ENCODE measurements at places on chromosomes 6 and 20.

- no peak for DNase-seq
Measured at GRCh38 chr6:169289619-169290339, 36.1 kb upstream of the THBS2 start.

DNA sequence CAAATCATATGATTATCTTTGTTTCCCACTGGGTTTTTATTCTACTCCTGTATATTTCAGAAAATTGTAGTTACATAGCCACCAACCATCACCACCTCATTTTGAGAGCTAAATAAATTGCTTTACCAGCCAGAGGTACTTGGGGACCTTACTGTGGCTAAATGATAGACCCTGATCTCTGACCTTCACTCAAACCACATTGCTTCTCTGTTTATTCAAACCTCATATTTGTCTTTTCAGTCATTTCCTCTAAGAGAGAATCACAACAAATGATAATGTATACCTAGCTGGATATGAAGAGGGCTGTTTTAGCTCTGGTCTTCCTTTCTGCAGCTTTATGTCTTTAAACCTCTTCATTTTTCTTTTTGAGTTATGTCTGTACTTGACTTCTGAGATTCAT is 142.8 kb downstream of the ADGB start:
- DNase-seq, result no peak

DNA sequence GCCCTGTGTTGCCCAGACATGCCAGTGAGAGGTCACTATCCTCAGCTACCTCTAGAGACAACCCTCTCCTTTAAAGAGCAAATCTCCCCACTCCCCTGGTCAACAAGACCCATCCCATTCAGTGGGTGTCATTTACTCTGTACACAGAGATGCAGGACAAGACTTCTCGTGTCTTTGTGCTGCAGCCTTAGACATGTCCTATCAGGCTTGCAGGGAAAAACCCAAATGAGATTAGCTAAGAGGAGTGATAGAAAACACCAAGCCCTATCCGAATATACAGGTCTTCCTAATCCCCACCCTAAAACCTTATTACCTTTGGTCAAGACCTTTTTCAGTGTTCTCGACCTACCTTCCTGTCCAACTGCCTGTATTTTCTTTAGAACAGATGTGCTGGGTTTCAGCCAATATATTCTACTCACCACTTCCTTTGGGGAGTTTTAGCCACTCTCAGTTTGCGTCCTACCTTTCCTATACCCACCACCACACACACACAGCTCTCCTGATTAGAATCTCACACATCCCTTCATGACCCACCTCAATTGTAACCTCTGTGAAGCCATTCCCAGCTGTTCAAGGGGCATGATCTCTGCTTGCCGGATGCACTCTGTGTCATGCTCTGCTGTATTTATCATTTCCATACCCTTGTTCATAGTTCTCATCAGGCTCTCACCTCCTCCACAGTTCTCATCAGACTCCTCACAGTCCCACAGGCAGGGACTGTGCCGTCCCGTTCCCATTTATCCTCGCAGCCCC is 39.7 kb downstream of the TRAM2 start:
- DNase-seq, result no peak

DNA sequence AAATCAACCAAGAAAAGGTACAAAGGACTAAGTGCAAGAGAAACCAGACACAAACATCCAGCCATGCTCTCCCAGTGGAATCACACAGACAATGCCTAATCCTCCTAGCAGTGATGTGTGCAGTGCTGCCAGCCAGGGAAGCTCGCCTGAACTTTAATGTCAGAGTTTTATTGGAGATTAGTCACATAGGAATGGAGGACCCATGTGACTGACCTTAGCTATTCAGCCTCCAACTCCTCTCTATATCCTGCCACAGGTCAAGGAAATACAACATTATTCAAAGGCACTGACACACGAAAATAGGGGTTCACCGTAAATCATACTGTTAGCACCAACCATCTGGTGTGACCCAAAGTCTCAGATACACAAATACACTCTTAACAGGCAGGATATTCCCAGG is 684.6 kb downstream of the DOK5 start:
- no peak for DNase-seq

DNA sequence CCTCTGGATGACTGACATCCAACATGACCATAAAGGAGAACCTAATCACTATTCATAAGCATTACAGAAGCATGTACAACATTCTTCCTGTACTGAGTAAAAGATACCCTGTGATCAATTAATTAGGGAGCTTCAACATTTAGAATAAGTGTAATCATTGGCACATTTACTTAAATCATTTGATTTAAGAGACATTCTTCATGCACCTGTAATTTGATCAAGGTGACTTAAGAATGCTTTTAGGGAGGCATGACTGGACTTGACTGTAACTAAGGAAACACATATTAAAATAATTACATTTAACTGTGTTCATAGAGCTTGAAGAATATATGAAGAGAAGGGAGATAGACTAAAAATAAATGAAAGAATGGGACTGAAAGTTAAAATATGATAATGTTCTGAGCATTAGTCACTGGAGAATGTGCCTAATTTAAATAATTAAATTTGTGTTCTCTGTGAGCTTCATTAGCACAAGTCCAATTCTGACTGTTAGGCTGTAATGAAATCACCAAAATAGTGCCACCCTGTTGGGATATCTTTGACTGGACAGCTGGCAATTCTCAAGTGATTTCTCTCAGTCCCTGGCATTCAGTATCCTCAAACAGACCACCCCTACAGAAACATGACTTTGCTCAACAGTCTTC is 295.5 kb upstream of the ADGRB3 start:
- DNase-seq, result no peak
